ENCODE measurements at places on chromosomes 2 and 18. TPM values are rescaled to one million over a fixed set of nuclear protein-coding genes. Genes with fewer than 3 reads are reported as not detected.

DNA sequence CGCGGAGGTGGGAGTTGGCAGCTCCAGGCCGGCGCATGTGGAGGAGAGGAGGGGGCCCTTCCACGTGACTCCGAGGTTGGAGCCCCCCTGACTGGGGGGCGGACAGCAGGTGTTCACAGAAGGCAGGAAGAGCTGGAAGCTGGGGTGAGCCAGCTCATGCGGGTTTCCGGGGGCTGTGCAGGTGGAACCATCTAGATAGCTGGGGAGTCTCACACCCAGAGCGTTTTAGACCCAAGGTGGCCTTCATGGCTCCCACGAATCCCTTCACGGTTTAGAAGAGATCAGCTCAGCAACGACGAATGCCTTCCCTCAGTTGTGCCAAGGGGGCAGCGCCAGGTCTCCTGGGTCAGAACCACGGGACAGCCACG lies 740.5 kb upstream of the SALL3 start:
- H3K4me3 ChIP-seq: no peak overlapping the region
- H3K27me3 ChIP-seq: no peaks in the 10 kb centered on the region
- DNase-seq: no peak

DNA sequence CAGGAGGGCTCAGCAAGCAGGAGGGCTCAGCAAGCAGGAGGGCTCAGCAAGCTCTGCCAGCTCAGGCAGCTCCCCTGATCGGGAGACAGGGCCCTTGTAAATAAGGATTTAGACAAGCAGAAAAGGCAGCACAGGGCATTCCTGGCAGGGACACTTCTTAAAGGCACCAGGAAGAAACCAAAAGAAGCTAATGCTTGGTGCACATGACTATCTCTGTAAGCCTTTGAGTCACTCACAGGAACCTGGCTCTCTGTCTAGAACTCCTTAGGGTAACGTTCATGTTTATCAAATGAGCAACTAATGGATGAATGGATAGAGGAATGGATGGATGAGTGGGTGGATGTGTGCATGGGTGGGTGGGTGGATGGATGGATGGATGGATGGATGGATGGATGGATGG lies 28.4 kb downstream of the TMEM37 start:
- no peak overlapping the region for H3K27ac ChIP-seq
- DNase-seq: no peak
- H3K4me1 ChIP-seq: no peaks in the 10 kb centered on the region
- no peaks in the 10 kb centered on the region for H3K36me3 ChIP-seq
- H3K4me3 ChIP-seq: no peak overlapping the region

DNA sequence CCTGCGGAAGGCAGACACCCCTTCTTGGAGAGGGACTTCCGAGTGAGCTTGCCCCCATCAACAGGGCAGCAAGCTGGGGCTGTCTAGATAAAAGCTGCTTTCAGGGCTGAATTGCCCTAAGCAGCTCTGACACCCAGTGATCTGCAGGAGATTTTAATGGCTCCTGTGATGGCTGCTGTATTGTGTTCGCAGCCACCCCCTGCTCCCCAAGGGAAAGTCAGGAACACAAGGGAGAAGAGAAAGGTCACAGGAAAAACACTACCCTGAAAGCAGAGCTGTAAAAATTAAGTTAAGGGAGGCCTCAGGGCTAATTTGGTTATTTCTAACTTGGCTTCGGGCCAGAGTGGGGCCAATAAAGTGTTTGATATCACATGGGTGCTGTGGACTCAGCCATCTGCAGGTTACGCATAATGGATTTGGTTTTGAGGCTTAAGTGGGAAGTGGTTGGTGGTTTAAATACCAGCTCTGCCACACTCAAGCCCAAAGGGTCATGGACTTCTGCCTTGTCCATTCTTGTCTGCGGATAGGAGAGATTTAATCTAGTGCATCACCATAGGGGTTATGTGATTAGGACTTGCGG lies 147.6 kb downstream of the CLIP4 start:
- no peak for DNase-seq
- H3K27me3 ChIP-seq: no peaks in the 10 kb centered on the region
- no peaks in the 10 kb centered on the region for H3K36me3 ChIP-seq
- no peak overlapping the region for H3K27ac ChIP-seq
- H3K4me1 ChIP-seq: no peaks in the 10 kb centered on the region

The CCDC85A gene
- total RNA-seq: 0.38 TPM

DNA sequence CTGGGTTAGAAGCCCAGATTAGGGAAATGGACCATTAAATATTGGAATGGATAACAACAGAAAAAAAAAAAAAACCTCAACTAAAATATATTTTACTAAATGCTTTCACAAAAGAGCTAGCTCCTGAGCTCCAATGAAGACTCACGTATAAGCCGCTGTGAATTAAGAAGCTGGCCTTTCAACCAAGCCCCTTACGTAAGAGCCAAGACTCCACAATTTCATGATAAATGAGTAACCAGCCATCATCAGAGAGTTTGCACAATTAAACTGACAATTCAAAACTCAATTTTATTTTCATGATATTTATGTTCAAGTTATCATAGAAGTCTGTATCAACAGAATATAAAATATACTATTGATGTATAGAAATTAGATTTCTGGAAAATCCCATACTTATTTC lies 70.7 kb upstream of the HNRNPA3 start:
- H3K27me3 ChIP-seq: no peaks in the 10 kb centered on the region
- H3K27ac ChIP-seq: no peak overlapping the region
- H3K4me3 ChIP-seq: no peak overlapping the region
- no peaks in the 10 kb centered on the region for H3K4me1 ChIP-seq
- no peaks in the 10 kb centered on the region for H3K36me3 ChIP-seq

All from pancreas (tissue), 10 donors.